ENCODE measurements at places on chromosomes 16 and 17.

- DNase-seq, result no peak
These were observed 19.0 kb downstream of the CCDC57 start for GRCh38 chr17:82193520-82194220.

GRCh38 chr16:64615630-64616280, 506.1 kb downstream of the CDH11 start:
- DNase-seq, result peak; percentile 8

GRCh38 chr16:73572135-73572828, 524.4 kb upstream of the ZFHX3 start:
- peak; percentile 10 for DNase-seq

GRCh38 chr17:57940653-57941329, 14.4 kb downstream of the CUEDC1 start:
- DNase-seq, result no peak

- peak; percentile 31 for DNase-seq
These were observed 24.8 kb upstream of the NSRP1 start for GRCh38 chr17:30091771-30092170.

DNA sequence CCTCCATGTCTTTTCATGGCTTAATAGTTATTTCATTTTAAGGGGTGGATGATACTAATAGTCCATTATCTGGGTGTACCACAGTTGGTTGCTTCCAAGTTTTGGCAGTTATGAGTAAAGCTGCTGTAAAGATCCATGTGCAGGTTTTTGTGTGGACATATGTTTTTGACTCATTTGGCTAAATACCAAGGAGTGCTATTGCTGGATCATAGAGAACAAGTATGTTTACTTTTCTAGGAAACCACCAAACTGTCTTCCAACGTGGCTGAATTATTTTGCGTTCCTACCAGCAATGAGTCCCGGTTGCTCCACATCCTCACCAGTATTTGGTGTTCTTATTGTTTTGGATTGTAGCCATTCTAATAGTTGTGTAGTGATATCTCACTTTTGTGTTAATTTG, 181.9 kb downstream of the SPECC1 start:
- peak; percentile 90 for DNase-seq

DNA sequence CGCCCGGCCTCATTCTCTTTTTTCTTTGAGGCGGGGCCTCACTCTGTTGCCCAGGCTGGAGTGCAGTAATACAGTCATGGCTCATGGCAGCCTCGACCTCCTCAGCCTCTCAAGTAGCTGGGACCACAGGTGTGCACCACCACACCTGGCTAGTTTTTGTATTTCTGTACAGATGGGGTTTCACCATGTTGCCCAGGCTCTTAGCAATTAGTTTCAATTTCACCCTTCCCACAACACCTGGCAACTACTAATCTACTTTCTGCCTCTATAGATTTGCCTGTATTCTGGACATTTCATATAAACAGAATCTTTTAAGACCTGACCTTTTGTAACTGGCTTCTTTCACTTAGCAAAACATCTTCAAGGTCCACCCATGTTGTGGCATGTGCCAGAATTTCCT, 8.0 kb upstream of the NT5M start:
- no peak for DNase-seq

GRCh38 chr16:86899757-86900156, 321.4 kb downstream of the FOXL1 start:
- peak; percentile 95 for DNase-seq

DNA sequence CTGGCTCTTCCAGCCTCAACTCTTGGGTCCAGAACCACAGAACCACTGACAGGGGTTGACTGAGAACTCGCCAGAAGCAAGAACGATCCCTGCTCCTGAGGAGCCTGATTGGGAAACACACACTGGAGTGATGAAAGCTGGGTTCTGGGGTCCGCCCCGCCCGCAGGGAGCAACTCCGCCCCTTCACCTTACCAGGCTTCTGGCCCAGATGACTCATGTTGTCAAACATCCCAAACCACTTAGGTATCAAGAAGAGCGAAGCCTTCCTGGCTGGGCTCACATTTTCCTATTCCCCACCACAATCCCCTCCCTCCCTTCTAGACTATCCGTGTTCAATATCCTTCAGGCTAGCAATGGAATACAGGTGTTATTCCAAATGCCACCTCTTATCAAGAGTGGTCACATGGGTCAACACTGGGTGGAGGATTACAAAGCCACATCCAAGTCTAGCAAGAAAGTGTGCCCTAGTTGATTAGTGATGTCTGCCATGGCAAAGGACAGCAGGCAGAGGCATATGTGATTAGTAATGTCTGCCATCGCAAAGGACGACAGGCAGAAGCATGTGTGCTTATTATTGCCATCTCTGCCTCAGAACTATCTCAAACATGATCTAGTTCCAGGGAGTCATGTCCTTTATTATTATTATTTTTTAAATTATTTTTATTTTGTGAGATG, 70.5 kb downstream of the TIMM22 start:
- DNase-seq, result peak; percentile 96

DNA sequence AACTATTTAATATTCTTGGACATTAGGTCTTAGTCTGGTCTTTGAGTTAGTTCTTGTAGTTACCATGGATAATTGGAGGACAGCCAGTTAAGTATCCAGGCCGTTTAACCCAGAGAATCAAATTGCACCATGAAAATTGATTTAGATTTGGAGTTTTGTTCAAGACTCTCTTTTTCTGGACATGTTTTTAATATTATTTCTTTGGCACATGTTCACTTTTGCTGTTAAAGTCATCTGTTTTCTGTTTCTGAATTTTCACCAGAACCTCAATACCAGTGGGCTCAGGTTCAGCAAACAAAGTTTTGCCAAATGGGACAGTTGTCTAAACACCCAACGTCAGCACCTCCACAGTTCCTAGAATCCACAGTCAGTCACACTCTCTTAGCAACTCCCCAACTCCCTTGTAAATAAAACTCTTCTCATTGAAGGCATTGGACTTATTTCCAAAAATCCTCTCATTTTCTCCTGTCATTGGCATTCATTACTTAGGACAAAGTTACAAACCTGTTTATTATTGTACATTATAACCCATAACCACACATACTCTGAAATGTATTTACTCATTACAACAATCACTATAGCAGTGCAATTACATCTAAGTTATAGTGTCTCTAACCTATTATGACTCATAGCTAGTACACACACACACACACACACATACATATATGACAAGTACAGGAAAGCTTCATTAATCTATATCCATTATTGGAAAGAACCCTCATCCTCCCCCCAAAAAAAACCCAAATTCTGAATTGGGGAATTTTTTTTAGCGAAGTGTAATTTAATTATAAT, 33.5 kb upstream of the DNAH9 start:
- no peak for DNase-seq

DNA sequence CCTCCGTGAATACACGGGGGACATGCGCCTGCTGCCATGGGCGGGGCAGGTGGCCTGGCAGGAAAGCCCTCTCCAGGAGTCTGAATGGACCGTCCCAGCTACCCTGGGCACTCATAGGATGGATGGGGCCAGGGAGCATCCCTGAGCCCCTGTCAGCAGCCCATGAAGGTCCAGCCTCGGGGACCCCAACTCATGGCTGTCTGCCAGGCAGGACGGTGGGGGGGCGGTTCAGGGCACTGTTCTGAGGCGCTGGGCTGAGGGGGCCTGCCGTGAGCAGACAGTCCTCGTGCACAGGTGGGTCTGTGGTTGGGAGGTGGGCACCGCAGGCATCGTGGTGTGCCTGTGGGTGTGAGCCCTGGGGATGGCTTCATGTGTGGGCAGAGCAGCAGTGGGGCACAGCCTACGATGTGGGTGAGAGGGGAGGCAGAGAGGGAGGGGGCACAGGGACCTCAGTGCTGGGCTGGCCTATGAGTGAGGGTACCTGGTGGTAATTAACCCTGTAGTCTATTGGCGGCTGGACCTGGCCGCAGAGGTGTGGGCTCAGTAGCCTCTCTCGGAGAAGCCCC, 6.5 kb upstream of the PKMYT1 start:
- no peak for DNase-seq

- DNase-seq, result no peak
These were observed 316.8 kb downstream of the CA10 start for GRCh38 chr17:51841669-51842068.

DNA sequence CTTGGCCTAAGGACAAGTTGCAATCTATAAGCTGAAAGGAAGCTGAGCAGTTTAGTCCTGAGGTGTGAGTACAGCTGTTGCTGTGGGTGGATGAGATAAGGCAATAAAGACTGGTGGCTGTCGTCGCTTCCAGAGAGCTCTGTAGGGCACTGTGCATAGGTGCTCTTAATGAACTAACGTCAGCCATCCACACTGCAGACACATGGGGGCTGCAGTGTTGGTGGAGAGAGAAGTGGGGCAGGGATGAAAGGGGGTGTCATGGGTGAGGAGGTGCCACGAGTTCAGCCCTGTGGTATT, 139.9 kb upstream of the IRX3 start:
- DNase-seq, result no peak
